Suppressor macrophage treated with lipopolysaccharide for 4 hours (primary cell): ENCODE measurements at places on chromosomes 7 and 10.

DNA sequence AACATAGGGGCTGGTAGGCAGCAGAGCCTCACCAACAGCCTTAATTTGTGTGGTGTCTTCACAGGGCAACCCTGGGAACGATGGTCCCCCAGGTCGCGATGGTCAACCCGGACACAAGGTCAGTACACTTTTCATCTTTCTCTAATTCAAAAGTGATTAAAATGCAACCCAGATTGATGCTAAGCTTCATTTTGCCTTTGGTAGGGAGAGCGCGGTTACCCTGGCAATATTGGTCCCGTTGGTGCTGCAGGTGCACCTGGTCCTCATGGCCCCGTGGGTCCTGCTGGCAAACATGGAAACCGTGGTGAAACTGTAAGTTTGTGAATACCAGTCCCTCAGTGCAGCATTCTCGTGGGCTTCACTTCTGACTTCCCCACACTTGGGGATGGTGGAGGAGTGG, 30.9 kb downstream of the COL1A2 start:
- no peak for DNase-seq

- DNase-seq, result no peak
These were observed 55.0 kb downstream of the C1GALT1 start for GRCh38 chr7:7237201-7237977.

- no peak for DNase-seq
These were observed 16.4 kb downstream of the HIP1 start for GRCh38 chr7:75722373-75722772.

- DNase-seq, result no peak
These were observed 104.4 kb downstream of the SVIL start for GRCh38 chr10:29530112-29530976.

DNA sequence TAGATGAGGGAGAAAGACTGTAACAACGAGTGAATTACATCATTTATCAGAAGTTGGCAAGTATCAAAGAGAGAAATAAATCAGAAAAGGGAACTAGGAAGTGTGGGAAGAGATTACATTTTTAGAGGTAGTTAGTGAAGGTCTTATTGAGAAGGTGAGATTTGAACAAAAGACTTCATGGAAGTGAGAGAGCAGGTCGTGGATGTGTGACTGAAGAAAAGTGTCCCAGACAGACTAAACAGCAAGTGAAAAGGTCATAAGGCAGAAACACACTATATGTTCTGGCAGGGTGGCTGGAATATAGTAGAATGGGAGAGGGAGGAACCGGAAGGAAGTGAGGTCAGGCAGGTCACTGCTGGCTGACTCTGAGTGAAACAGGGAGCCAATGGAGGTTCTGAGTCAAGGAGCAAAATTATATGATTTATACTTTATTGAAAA, 35.7 kb upstream of the RHOBTB1 start:
- no peak for DNase-seq

GRCh38 chr10:72893136-72893798, at the start of gene OIT3:
OIT3 (plus strand) TSS chr10:72893739; CDS start chr10:72893799, 60 bp downstream.
- DNase-seq, result no peak

GRCh38 chr10:104337521-104337984, 712 bp downstream of the ITPRIP start:
- DNase-seq, result peak; percentile 79

DNA sequence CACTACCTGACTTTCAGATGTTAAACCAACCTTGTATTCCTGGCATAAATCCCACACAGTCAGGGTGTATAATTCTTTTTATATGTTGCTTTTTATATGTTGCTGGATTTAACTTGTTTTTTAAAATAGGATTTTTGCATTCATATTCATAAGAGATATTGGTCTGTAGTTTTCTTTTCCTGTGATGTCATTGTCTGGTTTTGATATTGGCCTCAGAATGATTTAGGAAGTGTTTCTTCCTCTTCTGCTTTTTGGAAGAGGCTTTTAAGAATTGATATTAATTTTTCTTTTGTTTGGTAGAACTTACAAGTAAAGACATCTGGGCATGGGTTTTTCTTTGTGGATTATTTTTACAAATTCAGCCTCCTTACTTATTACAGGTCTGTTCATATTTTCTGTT, 93.1 kb downstream of the CARD11 start:
- peak; percentile 73 for DNase-seq

- no peak for DNase-seq
These were observed 48.0 kb upstream of the INHBA start for GRCh38 chr7:41750661-41751540.

GRCh38 chr7:38013246-38013645, 92.8 kb downstream of the EPDR1 start:
- no peak for DNase-seq

- no peak for DNase-seq
These were observed at the start of gene OPALIN for GRCh38 chr10:96358851-96359540. OPALIN (minus strand) TSS chr10:96359002; CDS start chr10:96358896, 106 bp downstream.

DNA sequence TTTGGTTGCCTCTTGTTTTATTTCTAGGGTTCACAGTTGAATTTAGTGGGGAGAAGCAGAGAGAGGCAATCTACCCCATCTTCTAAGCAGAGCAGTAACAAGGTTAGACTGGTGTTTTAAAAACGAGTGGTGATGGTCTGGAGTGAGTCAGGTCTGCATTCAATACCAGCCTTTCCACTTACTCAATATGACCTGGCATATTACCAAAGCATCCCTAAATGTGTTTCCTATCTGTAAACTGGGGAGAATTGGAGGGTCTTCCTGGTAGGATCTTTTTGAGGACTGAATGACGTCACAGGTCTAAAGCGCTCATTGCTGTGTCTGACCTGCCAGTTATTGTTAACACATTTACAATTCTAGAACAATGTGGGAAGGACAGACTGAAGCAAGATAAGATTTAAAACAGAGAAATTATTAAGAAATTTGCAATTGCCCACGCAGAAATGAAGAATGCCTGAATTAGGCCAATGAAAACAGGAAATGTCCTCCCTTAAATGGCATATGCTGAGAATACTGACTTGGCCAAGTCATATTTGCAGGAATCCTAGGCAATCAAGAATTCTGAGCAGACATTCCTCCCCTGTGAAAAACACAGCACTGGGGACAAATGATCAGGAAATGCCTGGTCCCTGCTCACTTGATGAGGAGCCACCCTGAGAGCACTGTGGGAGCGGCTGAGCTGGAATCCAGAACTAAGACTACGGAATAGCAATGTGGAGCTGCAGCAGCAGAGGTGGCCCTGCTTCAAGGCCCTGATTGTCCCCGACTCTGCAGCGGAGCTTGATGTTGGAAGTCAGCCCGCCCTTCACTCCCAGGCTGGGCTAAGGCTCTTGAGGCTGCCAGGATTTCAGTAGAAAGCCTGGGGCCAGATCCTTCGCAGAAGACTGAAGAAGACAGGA, 184.5 kb upstream of the CXCL12 start:
- DNase-seq, result no peak

- DNase-seq, result peak; percentile 39
These were observed 621.9 kb downstream of the ACTR3B start for GRCh38 chr7:153381275-153382040.

DNA sequence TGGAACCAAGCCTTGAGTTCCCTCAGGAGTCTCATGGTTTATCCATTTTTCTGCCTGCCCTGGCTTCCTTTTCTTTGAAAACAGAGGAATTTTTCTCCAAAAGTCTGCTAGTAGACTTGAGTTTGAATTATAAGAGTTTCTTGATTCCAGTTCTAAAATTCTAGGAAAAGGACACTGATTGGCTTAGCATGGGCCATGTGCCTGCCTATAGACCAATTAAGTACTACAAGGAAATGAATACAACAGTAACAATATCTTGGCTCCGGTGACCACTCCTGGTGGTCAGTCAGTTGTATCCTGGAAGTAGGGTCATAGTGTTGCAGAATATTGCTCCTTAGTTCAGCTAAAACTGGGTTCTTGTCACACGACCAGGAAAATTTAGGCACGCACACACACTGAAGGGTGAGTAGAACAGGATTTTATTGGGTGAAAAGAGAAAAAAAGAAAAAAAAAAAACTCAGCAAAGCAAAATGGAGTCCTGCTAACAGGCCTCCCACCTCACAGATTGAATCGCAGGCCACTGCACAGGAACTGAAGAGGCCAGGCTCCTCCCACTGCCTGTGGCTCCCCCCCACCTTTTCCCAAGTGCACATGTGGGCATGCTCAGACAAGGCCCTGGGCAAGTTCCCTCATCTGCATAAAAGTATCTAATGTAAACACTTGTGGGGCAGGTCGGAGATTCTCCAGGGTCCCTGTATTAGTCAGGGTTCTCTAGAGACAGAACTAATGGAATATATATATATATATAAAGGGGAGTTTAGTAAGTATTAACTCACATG, 155.1 kb downstream of the LYZL1 start:
- DNase-seq, result no peak

- no peak for DNase-seq
These were observed 257.9 kb downstream of the FGFR2 start for GRCh38 chr10:121340271-121340831.

DNA sequence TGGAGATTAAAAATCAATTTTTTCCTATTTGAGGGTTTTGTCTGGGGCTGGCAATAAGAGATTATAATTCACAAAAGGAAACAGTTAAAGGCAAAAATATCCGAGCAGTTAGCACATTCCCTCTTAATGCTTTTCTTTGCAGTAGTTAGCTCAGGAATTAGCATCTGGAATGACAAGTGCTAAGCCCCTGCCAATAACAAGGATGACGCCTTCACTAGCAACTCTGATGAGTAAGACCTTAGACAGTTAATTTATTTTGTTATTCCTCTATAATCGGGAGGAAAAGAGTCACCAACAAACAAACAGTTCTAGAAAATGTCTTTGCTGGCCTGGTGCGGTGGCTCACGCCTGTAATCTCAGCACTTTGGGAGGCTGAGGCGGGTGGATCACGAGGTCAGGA, 151.3 kb downstream of the TRIL start:
- DNase-seq, result no peak

- no peak for DNase-seq
These were observed 52.4 kb downstream of the CAMK2B start for GRCh38 chr7:44272981-44273380.

DNA sequence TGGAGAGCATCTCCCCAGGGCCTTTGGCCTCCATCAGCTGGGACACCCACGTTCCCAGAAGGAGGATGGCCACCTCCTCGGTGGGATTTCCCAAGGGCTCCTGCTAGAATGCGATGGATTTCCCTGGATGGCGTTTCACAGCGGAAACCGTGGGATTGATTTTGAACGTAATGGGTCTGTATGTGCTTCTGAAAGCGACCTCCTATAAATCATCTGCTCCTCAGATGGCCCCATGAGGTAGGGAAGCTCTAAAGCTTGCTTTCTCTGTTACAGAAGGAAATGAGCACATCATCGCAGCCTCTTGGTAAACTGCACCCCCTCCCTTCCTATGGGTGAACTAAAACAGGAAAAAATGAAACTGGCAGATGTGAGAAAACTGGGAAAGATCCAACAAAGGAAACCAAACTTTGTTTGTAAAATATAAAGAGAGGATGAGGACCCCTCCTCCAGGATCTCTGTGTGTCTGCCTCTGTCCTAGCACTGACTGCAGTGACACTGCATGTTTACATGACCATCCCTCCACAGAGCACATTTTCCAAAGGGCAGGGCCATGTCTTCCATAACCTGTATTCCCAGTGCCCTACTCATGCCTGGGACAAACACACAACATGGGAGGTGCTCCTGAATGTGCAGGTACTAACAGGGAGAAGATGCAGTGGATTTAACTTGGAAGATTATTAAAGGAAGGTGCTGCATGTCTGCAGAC, 57.6 kb downstream of the LYZL1 start:
- no peak for DNase-seq

GRCh38 chr10:59607970-59608369, 101.7 kb downstream of the SLC16A9 start:
- DNase-seq, result no peak

DNA sequence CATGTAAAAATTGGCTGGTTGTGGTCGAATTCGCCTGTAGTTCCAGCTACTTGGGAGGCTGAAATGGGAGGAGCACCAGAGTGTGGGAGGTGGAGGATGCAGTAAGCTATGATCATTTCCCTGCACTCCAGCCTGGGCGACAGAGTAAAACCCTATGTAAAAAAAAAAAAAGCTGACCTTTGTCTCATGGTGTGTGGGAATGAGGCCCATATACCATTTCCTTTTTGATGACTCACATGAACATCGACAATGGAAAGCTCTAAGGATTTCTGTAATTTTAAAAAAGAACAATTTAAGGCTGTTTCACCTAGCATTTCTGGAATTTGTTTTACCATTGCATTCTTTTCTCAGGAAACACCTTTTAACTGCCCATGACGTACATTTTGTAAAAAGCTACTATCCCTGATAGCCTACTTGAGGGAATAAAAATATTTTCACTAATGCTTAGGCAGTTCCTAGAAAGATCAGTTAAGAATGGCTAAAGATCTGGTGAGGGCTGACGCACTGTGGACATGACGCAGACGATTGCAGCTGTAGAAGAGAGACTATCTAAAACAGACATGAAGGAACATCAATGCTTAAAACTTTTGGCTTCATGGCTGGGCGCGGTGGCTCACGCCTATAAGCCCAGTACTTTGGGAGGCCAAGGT, 400.6 kb upstream of the IGFBP3 start:
- no peak for DNase-seq

DNA sequence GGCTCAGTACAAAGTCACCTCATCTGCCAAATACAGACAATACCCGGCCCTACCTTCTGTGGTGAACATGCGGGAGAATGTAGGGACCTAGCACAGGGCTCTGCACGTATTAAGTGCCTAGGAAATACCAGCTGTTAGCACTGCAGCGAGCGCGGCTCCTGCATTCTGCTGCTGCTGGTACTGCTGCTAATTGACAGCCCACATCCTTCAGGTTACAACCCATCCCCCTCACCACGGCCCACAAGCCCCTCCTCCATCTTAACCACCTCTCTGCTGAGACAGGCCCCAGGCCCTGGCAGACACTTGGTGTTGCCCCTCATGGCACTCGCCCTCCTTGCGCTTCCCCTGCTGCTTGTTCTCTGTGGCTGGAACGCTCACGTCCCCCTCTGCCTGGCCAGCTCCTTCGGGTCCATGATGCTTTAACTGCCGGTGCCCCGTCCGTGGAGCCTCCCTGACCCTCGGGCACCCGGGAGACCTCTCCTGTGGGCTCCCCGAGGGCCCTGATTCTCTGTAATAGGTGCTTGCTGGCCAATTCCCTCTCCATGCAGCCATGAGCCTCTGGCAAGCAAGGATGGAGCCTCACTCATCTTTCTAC, 53.3 kb upstream of the LOXL4 start:
- no peak for DNase-seq
